Activated CD4-positive, alpha-beta T cell treated with anti-CD3 and anti-CD28 coated beads, Interleukin-2, Interleukin-4, amounts not matched to agents 100 ng/mL and 50 ng/mL, durations not matched to agents 16 hours and 8 hours (primary cell): ENCODE measurements at places on chromosomes 16 and 17.

DNA sequence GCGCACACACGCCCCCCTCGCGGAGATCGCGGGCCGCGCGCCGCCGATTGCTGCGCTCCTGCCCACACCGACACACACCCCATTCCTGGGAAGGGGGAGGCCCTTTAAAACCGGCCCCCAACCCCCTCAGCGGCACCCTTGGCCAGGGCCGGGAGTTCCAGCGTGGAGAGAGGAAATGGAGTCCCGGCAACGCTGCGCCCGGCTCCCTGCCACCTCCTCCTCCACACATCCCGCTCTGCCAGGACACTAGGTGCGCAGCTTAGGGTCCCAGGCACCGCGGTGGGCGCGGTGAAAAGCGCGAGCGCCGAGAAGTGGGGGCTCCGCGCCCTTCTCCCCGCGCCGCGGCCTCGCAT is 397 bp downstream of the CDC42EP4 start:
- no peak for DNase-seq

GRCh38 chr17:78278139-78278741 is 46.8 kb downstream of the TMEM235 start:
- no peak for DNase-seq

DNA sequence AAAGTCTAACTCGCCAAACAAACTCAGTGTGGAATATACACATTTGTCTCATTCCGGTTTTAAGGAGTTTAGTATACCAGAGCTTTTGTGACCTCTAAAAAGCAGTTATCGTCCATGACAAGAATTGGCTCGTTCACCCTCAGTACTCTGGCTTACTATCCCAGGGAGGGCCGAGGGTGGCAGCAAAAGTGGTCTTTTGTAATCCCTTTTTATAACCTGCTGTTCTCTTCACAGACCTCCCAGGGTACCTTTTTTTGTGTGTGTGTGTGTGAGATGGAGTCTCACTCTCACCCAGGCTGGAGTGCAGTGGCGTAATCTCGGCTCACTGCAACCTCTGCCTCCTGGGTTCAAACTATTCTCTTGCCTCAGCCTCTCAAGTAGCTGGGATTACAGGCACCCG is 8.9 kb downstream of the NMT1 start:
- no peak for DNase-seq

GRCh38 chr17:63838631-63839171 is 3.8 kb downstream of the SMARCD2 start:
- no peak for DNase-seq

- peak; percentile 98 for DNase-seq
These were observed at the start of gene PRDM7 for GRCh38 chr16:90077240-90077756. PRDM7 (minus strand) TSS chr16:90077331; CDS start chr16:90075910, 1,421 bp downstream.

GRCh38 chr16:14418795-14419225 is 211.2 kb downstream of the PARN start:
- no peak for DNase-seq

GRCh38 chr17:30361766-30362279 is 16.9 kb upstream of the CPD start:
- no peak for DNase-seq
